ENCODE measurements at places on chromosomes 3 and 15.

GRCh38 chr3:175108613-175109151 is 249.5 kb downstream of the NAALADL2 start:
- no peak overlapping the region for H3K27ac ChIP-seq
- no peak for DNase-seq
- no peaks in the 10 kb centered on the region for H3K27me3 ChIP-seq
- H3K36me3 ChIP-seq, result no peaks in the 10 kb centered on the region

DNA sequence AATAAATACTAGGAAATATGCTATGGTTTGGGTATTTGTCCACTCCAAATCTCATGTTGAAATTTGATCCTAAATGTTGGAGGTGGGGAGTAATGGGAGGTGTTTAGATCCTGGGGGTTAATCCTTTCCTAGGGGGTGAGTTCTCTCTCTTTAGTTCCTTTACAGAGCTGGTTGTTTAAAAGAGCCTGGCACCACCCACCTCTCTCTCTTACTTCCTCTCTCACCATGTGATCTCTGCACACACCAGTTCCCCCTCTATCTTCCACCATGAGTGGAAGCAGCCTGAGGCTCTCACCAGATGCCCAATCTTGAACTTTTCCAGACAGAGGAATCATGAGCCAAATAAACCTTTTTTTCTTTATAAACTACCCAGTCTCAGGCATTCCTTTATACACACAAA is 10.5 kb downstream of the SLC24A5 start:
- no peak overlapping the region for H3K4me3 ChIP-seq
- DNase-seq, result no peak
- no peaks in the 10 kb centered on the region for H3K36me3 ChIP-seq

DNA sequence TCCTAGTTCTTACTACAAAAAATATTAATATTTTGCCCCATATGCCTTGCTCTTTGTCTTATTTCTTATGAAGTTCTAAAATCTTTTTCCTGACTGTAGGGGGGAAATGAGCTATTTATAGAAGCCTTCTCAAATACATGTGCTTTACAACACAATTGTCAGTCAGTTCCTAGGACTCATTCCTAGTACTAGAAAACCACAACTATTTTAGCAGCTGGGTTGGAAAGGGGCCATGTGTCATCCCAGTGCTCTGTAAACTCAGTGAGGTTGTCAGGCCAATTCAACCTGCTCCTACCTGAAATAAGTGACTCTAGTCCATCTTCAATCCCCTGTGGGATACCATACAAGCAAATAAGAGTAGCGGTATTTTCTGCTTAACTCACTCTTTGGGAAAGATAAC is 153.8 kb downstream of the ULK4 start:
- no peaks in the 10 kb centered on the region for H3K4me1 ChIP-seq
- H3K27ac ChIP-seq, result no peak overlapping the region
- no peaks in the 10 kb centered on the region for H3K27me3 ChIP-seq
- no peak overlapping the region for H3K4me3 ChIP-seq
- no peaks in the 10 kb centered on the region for H3K36me3 ChIP-seq
- no peak for DNase-seq

DNA sequence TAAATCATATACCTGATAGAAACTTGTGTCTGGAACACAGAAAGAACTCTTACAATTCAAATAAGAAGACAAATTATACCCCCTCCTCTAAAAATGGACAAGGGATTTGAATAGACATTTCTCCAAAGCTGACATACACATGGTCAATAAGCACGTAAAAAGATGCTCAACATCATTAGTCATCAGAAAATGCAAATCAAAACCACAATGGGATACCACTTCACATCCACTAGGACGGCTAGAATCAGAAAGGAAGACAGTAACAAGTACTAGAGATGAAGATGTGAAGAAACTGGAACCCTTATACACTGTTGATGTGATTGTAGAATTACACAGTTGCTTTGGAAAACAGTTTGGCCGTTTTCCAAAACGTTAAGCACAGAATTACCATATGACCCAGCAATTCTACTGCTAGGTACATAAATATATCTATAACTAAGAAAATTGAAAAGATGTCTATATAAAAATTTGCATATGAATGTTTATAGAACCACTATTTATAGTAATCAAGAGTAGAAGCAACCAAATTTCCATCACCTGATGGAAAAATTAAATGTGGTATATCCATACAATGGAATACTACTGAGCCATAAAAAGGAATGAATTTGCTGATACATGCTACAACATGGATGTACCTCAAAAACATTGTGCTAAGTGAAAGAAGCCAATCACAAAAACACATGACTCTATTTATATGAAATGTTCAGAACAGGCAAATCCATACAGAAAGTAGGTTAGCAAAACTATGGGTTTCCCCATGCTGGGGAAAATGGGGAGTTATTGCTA is 60.8 kb downstream of the GREM1 start:
- DNase-seq, result no peak
- H3K36me3 ChIP-seq, result no peaks in the 10 kb centered on the region
- H3K27ac ChIP-seq, result no peak overlapping the region

DNA sequence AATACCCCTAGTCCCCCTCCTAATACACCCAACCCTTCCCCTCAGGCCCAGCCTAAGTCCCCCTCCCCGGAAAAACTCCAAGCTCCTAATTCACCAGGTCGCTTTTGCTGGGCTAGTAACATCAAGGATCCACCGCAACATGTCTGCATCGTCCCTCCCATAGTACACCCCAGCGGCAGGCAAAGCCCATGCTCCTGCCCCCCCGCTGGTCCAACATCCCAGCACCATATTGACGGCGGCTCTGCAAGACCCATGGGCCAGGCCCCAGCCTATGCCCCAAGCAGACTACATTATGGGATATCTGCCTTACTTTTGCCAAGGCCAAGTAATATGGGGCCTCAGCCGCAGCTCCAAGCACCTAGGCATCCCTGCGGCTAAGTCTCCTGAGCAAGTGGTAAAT is 33.5 kb downstream of the ZNF589 start:
- H3K27ac ChIP-seq, result no peak overlapping the region
- no peaks in the 10 kb centered on the region for H3K27me3 ChIP-seq
- H3K4me3 ChIP-seq, result no peak overlapping the region
- no peak for DNase-seq

DNA sequence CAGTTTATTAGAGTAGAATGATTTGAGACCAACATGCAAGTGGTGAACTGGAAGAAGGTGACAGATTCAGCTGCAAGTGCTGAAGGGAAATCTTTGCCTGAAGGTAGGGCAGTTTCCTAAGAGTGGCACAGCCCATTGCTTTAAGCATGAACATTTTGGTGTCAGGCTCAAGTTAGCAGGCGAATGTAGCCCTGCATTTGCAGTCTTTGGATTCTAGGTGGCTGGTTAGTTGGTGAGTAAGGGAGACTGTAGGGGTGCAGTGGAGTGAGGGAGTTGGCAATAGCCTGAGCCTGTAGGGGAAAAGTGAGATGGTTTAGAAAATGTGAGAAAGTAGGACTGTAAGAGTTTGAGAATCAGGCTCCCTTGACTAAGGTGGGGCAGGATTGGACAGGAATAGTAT is 29.7 kb downstream of the UBE2E2 start:
- DNase-seq, result no peak
- no peaks in the 10 kb centered on the region for H3K4me1 ChIP-seq
- H3K4me3 ChIP-seq, result no peak overlapping the region

DNA sequence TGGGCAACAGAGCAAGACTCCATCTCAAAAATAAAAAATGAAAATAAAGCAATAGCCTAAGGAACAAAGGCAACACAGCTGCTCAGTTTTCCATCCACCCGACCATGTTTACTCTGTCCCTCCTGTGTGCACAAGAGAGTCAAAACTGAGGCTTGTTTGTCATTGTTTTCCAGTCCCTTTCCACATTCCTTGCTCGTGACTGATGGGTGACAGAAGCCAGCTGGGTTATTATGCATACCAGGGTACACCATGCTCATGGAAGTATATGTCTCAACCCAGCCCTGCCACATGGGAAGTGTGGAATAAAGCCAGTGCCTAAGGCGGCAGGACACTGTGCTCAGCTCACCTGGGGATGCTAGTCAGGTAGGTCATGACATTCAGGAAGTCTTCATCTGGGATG is 49.5 kb downstream of the MCF2L2 start:
- peaks cover 13% of the 10 kb centered on the region for H3K4me1 ChIP-seq
- no peaks in the 10 kb centered on the region for H3K27me3 ChIP-seq
- no peak overlapping the region for H3K4me3 ChIP-seq
- no peak for DNase-seq
- no peak overlapping the region for H3K27ac ChIP-seq

DNA sequence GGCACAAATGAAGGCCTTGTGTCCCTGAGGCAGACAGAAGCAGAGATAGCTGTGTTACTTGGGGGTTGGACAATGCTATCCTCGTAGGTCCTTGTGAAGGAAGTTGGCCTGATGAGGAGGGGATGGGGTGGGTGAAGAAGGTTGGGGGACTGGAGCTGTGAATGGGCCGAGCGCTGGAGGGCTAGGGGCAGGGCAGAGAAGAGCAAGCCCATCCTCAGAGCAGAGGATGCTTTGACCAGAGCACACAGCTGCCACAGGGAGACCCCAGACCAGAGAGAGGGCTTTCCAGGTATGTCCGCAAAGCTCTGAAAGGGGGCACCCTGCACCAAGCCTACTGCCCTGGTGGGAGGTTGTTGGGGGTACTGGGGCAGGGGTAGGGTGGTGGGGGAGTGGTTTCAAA is 5.7 kb upstream of the TBC1D2B start:
- no peaks in the 10 kb centered on the region for H3K36me3 ChIP-seq
- H3K4me1 ChIP-seq, result peaks cover 30% of the 10 kb centered on the region
- H3K27ac ChIP-seq, result no peak overlapping the region
- no peak for DNase-seq
- H3K4me3 ChIP-seq, result no peak overlapping the region

- H3K27me3 ChIP-seq, result no peaks in the 10 kb centered on the region
- peaks cover 40% of the 10 kb centered on the region for H3K4me1 ChIP-seq
- H3K27ac ChIP-seq, result no peak overlapping the region
- peaks cover 11% of the 10 kb centered on the region for H3K36me3 ChIP-seq
Observed at GRCh38 chr3:105880681-105881290, 12.0 kb upstream of the CBLB start.

GRCh38 chr3:72463083-72463482 is 385.2 kb downstream of the SHQ1 start:
- no peak overlapping the region for H3K27ac ChIP-seq
- no peaks in the 10 kb centered on the region for H3K36me3 ChIP-seq
- H3K4me1 ChIP-seq, result peaks cover 2% of the 10 kb centered on the region
- H3K27me3 ChIP-seq, result no peaks in the 10 kb centered on the region

DNA sequence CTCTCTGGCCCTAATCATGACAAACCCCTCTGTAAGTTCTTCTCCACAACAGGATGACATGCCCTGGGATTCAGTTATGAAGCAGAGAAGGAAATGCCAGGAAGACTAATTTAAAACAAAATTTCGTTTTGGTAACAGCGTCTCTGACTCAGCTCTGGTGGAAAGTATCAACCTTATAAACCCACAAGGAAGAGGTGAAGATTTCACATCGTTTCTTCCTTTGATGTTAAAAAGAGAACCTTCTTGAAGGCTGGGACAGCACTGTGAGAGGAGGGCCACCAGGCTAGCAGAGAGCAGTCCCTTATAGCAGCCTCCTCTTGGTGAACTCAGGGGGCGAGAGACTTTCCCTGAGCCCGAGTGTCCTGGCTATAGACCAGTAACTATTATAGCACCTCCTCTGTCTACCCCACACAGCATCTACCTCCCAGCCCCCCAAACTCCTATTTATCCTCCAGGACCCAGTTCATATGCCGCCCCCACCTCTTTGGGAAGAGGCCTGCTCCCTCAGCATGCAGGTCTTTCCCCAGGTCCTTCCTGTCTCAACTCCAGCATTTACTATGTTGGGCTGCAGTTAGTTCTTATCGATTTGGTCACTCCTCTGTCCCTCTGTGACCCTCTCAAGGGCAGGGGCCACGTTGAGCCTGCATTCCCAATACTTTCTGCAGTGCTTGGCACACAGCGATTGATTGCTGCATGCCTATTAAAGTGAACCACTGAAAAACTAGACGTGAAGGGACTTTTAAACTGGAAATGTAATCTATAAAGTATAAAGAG is 321.5 kb upstream of the ICE2 start:
- H3K27me3 ChIP-seq, result peaks cover 12% of the 10 kb centered on the region
- peaks cover 43% of the 10 kb centered on the region for H3K4me1 ChIP-seq
- H3K27ac ChIP-seq, result peak overlapping the region; percentile 83
- peaks cover 2% of the 10 kb centered on the region for H3K36me3 ChIP-seq
- peak overlapping the region; percentile 3 for H3K4me3 ChIP-seq

- no peaks in the 10 kb centered on the region for H3K36me3 ChIP-seq
- no peaks in the 10 kb centered on the region for H3K27me3 ChIP-seq
- DNase-seq, result peak; percentile 75
- peak overlapping the region; percentile 93 for H3K27ac ChIP-seq
Observed at GRCh38 chr3:196186651-196187573, 24.3 kb downstream of the ZDHHC19 start.

Measured in activated CD8-positive, alpha-beta memory T cell treated with anti-CD3 and anti-CD28 coated beads, Interleukin-2, amount 10 ng/mL, durations not matched to agents 7 days and 5 days (primary cell).